ENCODE measurements at places on chromosomes 7 and 10.

DNA sequence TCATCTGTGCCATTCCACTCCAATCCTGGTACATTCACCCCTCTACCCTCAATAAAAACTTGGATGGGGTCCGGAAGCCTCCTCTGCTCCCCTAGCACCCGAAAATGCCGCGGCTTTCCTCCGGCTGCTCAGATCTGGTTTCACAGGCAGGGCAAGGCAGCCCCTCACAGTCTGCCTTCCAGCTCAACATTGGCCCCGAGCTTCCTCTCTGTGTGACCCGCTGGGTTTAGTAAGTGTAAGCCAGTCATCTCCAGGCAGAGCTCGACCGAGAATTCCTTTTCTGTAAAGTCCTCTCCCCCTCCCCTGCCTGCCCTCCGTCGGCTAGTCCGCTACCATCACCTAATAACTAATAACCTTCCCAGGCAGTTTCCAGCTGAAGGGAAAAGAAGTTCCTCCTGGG, 3.4 kb downstream of the INHBA start:
- no peak for DNase-seq

DNA sequence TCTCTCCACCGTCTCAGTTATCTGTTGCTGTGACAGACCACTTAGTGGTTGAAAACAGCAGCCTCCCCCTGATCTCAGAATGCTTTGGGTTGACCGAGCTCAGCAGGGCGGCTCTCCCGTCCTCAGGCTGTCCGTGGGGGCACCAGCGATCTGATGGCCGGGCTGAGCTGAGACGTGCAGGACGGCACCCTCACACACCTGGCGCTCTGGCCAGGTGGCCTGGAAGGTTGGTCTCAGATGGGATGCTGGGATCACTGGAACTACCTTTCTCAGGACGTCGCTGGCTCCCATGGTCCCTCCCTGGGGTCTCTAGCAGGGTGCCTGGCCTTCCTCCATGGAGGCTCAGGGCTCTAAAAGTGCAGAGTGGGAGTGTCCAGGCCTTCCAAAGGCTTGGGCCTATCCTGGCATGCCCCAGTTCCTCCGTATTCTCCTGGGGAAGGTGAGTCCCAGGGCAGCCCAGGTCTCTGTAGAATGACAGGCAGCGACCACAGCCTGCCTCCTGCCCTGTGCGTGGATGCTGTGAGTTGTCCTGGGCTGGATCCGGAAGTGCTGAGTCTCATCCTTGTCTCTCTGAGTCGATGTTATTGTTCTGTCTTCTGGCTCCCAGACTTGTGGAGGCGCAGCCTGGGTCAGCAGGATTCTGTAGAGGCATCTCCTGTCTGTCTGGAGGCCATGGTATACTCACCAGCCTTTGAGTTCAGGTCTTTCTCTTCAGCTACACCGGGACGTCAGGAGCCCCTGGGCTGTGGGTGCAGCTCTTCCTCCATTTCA, 12.2 kb upstream of the PWWP2B start:
- no peak for DNase-seq

- DNase-seq = no peak
Observed at GRCh38 chr10:114987995-114988394, 50.0 kb downstream of the TRUB1 start.

GRCh38 chr10:65413001-65413400, 1512.8 kb upstream of the LRRTM3 start:
- DNase-seq = no peak

DNA sequence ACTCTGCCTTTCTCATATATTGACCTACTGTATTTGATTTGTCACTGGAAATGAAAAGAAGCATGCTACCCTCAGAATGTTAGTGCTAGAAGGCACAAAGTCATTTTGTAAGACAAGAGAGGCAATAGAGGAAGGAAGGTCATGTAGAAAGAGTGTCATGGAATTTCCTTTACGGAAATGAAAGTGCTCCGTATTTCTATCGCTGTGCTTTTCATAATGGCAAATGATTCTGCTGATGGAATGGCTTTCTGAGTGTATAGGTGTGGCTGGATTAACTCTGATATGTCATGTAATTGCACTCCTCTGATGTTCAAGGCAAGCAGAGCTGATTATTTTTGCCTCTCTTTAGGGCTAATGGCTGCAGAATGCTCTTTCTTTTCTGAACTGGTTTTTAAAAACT, 15.5 kb upstream of the STEAP4 start:
- DNase-seq = no peak

- DNase-seq = no peak
Observed at GRCh38 chr10:49776851-49777250, 14.7 kb upstream of the OGDHL start.

GRCh38 chr7:158891922-158892321, 35.6 kb downstream of the DYNC2I1 start:
- no peak for DNase-seq

DNA sequence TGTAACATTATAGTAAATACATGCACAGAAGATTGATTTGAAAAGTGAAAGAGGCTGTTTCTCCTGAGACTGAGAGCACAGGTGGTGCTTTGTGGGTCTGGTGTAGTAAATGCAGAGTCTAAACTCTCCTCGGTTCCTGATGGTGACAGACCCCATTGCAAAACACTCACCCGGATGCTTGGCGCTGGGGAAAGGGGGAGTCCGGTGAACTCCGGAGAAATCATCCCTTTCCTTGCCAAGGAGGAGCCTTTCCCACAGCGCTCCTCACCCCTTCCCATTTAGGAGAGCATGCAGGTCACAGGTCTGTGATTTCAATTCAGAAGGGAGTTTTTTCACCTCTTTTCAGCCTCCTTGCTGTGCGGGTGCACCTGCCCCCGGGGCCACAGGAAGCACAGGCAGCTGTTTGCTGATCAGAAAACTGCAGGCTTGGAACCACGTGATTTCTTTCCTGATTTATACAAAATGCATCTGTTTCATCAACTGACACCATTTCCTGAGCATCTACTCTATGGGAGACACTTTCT, 75.6 kb upstream of the LYZL2 start:
- DNase-seq = no peak

- DNase-seq = no peak
Observed at GRCh38 chr10:8044331-8044907, 10.1 kb upstream of the GATA3 start.

DNA sequence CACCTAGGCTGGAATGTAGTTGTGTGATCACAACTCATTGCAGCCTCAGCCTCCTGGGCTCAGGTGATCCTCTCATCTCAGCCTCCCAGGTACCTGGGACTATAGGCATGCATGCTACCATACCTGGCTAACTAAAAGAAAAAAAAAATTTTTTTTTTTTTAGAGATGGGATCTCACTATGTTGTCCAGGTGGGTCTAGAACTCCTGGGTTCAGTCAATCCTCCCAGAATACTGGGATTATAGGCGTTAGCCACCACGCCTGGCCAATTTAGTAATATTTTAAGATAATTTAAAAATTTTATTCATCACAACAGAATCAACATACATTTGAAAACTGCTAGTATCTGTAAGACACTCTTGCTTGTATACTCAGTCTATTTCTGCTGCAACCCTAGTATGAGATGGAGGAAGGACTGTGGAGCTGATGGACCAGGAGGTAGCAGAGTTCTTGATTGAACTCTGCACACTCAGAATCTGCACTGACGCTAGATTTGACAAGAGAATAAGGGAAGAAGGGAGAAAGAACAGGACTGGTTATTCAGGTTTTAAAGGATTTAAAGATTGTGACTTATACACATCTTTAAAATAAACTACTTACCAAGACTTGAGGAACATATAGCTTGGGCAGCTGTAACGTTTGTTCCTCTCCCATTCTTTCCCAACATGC, 57.6 kb downstream of the VCL start:
- DNase-seq = no peak

- DNase-seq = no peak
Observed at GRCh38 chr7:130938661-130939060, 204.7 kb upstream of the KLF14 start.

GRCh38 chr7:139734395-139734794, 43.4 kb downstream of the HIPK2 start:
- DNase-seq = no peak

GRCh38 chr10:18279173-18279572, 138.9 kb downstream of the CACNB2 start:
- no peak for DNase-seq

DNA sequence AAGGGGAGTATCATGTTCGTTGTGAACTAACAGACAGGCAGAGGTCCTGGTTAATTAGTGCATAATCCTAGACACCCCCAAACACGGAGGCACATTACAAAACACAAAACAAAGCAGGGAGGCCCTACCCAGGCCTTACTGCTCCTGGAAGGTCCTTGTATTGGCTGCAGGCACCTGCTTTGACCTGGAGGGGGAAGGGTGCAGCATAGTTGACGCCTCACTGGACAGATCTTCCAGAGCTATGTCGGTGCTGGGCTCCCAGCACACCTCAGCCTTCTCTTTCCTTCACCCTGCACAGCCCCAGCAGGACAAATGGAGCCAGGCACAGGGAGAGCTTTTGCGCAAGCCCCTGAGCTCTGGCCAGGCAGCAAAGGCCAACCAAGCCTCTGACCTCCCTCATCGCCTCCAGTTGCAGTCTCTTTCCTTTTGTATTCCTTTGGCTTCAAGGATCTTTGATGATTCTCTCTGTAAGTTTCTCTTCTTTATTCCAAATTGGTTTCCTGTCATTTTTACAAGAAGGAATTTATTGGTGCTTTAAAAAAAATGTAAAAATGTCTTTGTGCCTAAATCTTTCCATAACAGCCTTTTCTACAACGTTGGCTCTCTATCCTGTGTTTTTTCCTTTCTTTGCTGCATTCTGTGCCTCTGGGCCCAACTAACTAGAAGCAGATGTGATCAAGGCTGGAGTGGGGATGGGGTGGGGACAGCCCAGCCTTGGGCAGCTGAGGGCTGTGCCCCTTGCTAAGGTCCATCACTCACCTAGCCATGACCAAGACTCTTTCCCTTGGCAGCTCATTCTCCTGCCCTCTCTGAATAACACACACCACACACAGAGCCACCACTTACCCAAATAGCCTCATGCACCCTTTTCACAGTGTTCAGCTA, 317.1 kb upstream of the NPVF start:
- DNase-seq = no peak

- DNase-seq = no peak
Observed at GRCh38 chr7:50793947-50794570, 11.4 kb upstream of the GRB10 start.

DNA sequence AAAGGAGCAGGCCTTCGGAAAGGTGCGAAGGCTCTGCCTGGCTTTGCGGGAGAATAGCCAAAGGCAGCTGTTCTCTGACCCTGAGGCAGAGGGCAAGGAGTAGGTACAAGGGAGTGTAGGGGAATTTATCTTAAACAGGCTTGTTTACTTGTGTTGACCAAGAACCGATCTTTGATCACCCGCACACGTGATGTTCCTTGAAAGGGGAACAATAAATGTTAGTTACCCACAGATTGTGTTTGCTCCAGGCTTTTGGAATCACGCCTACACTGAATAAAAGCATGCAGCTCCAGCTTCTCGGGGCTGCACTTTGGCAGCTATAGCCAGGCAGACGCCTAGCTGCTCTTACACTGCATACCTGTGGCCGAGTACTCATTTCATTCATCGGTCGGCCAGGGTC, 420.8 kb downstream of the PHF14 start:
- DNase-seq = no peak

DNA sequence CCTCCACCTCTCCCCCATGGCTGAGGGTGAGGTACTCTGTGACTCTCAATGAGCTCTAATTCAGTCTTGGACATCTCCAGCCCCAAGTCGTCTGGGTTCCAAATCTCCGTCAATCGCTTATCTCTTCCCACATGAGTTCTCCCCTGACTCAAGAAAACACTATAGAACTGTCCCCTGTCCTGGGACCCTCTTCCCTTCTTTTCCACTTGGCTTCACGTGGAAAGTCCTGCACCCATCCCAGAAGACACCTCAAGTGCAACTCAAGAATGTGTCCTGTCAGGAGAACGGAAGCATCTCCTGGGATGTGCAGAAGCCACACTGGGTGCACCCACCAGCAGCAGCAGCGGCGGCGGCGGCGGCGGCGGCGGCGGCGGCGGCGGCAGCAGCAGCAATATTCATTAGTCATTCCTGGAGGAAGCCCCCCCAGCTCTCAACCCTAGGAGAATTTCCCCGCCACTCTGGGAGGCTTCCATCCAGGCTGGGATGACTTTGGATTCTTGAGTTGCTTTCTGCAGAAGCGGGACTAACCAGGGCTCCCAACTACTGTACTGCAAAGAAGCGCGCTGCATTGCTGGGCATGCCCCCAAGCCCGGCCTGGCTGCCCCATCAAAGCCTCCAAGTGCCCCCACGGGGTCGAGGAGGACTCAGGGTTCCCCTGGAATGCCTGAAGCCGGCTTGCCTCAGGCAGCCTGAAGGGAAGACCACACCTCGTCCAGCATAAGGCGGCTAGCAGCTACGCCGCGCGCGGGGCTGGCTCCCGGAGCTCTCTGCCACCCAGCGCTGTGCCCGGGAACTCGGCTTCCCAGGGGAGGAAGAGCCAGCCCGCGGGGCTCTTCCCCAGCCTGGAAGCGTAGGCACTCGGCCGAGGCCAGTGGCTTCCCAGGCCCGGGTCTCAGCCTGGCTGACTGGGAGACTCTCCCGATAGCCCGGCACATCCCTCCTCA, 1.0 kb downstream of the CRTAC1 start:
- no peak for DNase-seq

DNA sequence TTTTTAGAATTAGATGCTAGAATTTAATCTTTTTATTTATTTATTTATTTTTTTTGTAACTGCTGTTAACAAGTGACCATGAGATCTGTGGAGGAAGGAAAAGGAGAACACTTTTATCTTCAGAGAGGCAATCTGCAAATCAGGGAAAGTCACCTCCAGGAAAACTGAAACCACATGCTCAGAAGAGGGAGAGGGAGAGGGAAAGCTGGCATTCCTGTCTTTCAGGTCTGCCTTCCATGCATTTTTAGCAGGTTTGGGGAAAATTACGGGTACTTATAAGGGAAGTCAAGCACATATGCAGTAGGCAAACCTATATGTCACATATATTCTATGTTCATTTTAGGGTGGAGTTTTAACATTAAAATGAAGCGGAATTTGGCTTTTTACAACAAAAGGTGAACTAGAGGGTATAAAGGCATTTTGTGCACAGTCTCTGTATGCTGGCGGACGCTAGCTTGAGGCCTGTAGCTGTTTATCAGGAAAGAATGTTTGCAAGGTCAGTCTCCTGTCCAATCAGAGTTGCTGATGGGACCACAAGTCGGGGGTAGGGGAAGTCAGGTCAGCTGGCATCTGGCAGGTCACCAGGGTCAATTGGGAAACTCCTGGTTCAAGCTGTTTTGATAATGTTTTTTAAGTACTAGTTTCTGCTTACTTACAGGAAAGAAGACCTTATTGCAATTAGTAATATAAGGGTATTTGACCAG, 333.5 kb downstream of the GPR158 start:
- DNase-seq = no peak

- DNase-seq = no peak
Observed at GRCh38 chr10:128274938-128275337, 148.7 kb upstream of the MKI67 start.

DNA sequence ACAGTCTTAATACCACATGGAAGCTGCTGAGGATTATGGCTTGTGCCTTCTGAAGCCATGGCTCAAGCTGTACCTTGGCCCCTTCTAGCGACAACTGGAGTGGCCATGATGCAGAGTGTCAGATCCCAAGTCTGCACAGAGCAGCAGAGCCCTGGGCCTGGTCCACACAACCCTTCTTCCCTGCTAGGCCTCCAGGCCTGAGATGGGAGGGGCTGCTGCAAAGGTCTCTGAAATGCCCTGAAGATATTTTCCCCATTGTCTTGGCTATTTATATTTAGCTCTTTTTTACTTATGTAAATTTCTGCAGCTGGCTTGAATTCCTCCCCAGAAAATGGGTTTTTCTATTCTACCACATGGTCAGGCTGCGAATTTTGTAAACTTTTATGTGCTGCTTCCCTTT, 804.6 kb upstream of the ZWINT start:
- DNase-seq = no peak

- DNase-seq = no peak
Observed at GRCh38 chr10:121084675-121085070, 233.5 kb downstream of the WDR11 start.

- no peak for DNase-seq
Observed at GRCh38 chr10:77291596-77292505, 345.8 kb downstream of the KCNMA1 start.

GRCh38 chr7:105837765-105838626, 38.4 kb downstream of the ATXN7L1 start:
- DNase-seq = no peak

All from urinary bladder (tissue), 4 donors.